ENCODE measurements at places on chromosomes 13 and 19. TPM values are rescaled to one million over a fixed set of nuclear protein-coding genes. Genes with fewer than 3 reads are reported as not detected.

DNA sequence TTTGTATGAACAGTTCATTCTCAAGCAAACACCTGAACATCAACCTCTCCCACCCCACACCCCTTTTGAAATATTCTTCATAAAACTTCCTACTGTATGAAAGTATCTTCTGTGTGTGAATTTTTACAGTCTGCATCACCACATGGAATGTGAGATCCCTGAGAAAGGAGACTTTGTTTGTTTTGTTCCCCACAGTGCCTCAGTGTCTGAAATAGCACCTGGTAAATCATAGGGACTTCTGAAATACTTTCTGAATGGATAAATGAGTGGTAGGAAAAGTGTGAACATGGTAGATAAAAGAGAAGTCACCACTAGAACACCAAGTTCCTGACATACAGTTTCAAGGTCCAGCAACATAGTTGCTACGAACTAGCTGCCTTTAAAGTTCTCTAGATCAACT lies 1071.2 kb downstream of the EFNB2 start:
- DNase-seq: peak; percentile 66

DNA sequence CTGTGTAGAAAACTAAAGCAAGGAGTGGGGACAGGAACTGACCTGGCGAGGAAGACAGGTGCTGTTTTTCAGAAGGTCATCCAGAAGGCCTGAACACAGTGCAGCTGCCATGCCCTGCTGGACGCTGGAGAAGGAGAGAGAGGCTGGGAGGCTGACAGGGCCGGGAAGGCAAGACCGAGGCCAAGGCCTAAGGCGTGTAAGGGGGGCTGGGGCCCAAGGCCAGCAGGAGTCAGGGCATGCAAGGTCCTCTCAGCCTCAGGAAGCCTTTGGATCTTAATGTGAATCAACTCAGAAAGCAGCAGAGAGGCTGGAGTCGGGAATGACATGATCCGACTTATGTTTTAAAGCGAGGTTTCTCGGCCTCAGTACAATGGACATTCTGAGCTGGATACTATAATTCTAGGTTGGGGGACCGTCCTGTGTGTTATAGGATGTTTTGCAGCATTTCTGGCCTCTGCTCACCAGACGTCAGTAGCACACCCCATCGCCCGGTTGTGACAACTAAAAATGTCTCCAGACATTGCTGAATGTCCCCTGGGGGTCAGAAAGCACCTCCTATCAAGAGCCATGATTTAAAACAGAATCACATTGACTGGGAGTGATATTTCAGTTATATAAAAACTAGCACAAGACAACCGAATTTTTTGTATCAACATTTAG lies 530.4 kb downstream of the MYO16 start:
- DNase-seq: no peak

DNA sequence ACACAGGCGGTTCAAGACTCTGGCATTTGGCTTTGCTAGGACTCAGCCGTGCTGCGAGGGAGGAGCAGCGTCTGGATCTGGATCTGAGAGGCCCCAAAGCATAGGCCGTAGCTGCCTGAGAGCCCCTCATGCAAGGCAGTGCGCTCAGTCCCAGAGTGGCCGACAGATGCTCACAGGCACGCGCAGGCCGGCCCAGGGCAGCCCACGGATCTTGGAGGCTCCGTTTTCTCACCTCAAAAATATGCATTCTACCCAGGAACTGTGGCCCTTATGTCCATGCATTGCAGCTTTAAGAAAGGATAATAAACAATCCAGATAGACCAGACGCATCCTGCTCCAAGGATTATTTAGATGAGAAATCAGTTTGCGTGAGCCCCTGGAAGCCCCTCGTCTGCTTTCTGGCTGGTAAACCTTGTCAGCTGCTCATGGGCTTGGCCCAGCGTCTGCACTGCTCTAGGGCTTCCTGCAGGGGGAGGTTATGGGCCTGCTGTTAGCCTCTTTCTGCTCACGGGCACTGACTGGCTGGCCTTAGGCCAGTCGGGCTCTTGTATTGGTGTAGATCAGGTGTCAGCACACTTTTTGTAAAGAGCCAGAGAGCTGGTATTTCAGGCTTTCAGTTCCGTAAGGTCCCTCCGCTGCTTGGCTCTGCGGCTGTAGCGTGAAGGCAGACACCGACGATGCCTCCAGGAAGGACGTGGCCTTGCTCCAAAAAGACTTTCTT lies 24.2 kb downstream of the TEX29 start:
- DNase-seq: peak; percentile 3

KLK8 gene
- total RNA-seq: not detected

- DNase-seq: no peak
Observed at GRCh38 chr19:4559569-4559968, at the start of gene SEMA6B. Gene SEMA6B (minus strand): TSS chr19:4559684. CDS start chr19:4558457, 1,227 bp downstream.

MBD3L3 gene
- total RNA-seq: not detected

- DNase-seq: peak; percentile 52
Observed at GRCh38 chr13:43303033-43303729, 279.8 kb downstream of the DNAJC15 start.

GADD45B gene
- total RNA-seq: 50.2 TPM

All from renal cortical epithelial cell (primary cell).